Cortex of kidney (tissue), 1 donor: ENCODE measurements at places on chromosomes 3 and 15.

DNA sequence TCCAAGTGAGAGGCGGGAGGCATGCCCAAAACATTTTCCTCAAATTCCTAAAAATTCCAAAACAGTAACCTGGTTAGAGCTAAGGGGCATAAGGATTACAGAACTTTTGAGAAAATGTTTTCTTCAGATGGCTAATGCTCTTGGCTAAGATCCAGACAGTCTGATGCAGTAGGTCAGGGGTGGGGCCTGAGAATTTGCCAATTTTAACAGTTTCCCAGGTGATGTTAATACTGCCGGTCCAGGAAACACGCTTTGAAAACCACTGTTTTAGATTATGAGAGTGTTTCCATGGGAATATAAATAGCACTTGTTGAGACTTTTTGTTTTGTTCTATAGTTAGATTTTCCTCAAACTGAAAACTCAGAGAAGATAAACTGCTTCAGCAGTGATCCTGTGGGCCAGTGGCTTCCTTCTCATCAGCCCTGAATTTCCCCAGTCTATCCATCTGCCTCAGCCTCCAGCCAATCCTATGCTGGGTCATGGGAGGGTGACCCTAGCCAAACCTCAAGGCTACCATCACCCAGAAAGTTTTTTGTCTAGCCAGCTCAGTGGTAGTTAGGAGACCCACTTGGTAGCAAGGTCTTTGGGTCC lies 71.6 kb upstream of the ACP3 start:
- DNase-seq, result no peak

GRCh38 chr15:77421370-77421700 lies 647 bp downstream of the HMG20A start:
- DNase-seq, result no peak

- DNase-seq, result no peak
Observed at GRCh38 chr3:74614107-74614967, at the start of gene CNTN3. TSS of gene CNTN3 (minus strand) at chr3:74614659. CDS start at chr3:74521112, 93,547 bp downstream.

DNA sequence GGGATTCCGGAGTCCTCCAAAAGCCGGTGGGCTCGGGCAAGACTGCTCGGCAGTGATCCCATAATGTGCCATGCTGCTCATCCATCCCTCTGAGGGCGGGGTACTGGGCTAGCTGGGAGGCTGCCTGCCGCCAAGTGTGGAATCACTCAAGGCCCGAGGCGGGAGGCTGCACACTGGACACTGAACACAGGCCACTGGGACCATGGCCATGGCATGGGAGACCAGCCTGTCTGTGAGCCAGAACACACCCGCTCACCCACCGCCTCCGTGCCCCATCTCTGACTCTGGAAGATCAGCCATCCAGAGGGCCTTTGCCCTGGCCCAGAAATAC lies 1.4 kb downstream of the C3orf22 start:
- no peak for DNase-seq

GRCh38 chr15:98876451-98877369 lies 130.9 kb downstream of the PGPEP1L start:
- no peak for DNase-seq

- DNase-seq, result no peak
Observed at GRCh38 chr3:23518441-23518840, 287.3 kb upstream of the UBE2E1 start.

GRCh38 chr3:9130345-9131305 lies 118.8 kb downstream of the SRGAP3 start:
- no peak for DNase-seq

GRCh38 chr3:159884661-159885402 lies 103.8 kb upstream of the IL12A start:
- DNase-seq, result no peak

DNA sequence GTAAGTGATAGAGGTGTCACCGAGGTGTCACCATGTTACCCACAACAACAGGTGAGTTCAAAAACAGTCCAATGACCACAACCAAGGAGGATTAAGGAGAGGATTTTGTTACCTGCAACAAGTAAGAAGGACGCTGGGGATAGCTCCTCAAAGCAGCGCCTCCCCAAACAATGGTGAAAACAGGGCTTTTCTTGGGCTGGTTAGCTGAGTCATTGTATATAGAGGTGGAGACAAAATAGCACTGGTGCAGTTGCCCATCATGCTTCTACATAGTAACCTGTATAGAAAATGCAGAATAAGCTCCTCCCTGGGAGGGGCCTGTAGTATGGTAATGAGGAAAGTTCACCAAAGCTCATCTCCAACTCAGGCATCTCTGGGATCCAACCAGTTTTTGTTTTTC lies 116.9 kb upstream of the EIF1B start:
- no peak for DNase-seq

DNA sequence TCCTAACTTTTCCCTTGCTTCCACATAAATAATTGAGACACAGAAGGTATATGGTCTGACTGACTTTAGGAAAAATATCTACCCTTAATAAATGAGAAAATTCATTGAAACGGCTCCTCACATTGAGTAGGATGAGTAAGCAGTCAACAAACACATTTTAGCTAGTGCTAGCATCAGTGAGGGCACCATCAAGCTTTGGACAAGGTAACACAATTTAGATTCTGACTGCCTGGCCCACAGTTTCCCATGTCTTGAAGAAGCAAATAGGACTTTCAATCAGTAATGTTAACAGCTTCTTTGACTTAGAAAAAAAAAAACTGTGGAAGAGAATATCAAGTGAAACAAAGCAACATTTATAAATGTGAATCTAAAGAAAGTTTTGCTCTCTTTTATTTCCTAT lies 70.1 kb upstream of the MBNL1 start:
- DNase-seq, result no peak

DNA sequence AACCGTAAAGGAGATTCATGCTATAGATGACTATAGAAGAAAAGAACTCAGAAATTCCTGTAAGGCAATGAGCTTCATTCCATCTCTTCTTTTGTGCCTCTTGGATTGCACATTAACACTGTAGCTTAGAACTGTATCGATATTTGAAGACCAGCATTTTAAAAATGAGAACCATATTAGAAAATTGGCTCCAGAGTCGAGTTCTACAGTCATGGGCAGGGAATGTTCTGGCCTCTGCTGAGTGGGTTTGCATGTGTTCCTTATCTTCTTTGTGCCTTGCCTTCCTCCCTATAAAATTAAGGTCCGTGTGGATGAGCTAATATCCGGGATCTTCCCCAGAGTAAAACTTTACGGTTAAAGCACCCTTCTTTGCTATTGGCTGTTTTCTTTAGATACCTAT lies 77.4 kb upstream of the PLCL2 start:
- DNase-seq, result no peak

DNA sequence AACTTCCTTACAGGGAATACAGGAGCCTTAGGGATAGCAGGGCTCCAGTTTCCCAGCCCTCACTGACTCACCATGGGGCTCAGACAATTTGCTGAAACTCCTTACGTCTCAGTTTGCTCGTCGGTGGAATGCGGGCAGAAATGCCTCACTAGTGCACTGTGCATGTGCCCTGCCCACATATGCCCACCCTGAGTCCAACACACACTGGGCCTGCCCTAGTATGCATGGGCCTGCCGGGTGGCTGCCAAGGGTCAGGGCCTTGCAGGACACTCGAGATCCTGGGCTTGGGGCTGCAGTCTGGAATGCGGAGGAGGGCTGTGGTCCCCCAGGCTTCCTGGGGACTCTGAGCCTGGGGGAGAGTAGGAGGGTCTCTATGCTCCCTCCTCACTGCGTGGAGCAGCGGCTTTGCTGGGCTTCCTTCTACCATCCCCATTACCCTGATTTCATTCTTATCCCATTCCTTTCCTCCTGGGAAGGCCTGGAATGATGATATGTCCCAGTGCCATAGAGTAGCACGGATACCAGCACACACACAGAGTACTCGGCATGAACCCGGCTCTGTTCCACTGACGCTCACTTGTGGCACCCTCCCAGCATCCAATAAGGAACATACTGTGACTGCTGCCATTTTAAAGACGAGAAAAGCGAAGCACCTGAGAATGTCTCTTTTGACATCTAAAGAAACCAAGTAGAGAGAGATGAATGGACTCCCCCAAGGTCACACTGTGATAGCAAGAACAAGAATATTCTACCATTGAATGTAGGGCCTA lies 124.2 kb downstream of the ASB7 start:
- no peak for DNase-seq

- no peak for DNase-seq
Observed at GRCh38 chr3:179068779-179069530, 2.7 kb downstream of the ZMAT3 start.

DNA sequence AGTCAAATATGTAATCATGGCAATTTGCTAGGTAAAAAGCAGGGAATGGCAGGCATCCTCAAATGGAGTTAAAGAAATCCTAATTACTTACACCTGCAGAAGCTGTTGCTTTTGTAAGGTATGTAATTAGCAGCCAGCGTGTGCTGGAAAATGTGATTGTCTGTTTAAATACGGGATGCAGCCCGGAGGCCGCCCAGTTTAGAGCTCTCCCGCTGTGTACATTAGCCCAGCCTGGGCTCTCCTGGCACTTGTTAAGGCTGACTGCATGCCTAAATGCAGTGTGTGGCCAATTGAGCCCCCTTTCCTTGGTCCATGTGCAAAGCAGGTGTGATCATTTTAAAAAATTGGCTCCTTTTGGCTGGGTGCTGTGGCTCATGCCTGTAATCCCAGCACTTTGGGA lies 9.0 kb downstream of the DPH3 start:
- DNase-seq, result no peak

- DNase-seq, result no peak
Observed at GRCh38 chr3:141386611-141387111, 18.4 kb downstream of the ZBTB38 start.

- DNase-seq, result no peak
Observed at GRCh38 chr3:155334914-155335723, 41.6 kb upstream of the STRIT1 start.

- no peak for DNase-seq
Observed at GRCh38 chr3:46957092-46957820, 19.3 kb downstream of the CCDC12 start.

DNA sequence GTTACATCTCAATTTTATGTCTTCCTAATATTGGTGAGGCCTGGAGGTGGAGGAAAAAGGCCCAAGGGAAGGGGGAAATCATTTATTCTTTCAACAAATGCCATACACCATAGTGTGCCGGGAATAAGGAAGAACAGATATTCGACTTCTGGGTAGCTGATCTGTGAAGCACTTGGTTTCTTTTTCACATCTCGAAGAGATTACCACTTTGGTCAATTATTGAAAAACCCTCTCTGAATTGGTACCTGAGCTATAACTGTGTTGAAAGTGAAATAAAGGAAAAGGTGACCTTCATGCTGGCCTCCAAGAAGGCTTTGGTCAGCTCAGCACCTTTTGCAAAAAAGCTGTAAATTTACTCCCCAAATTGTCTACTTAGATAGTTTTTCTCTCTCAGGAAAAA lies 14.2 kb upstream of the MB21D2 start:
- DNase-seq, result no peak

GRCh38 chr3:119891944-119892721 lies 110.2 kb downstream of the NR1I2 start:
- DNase-seq, result no peak

DNA sequence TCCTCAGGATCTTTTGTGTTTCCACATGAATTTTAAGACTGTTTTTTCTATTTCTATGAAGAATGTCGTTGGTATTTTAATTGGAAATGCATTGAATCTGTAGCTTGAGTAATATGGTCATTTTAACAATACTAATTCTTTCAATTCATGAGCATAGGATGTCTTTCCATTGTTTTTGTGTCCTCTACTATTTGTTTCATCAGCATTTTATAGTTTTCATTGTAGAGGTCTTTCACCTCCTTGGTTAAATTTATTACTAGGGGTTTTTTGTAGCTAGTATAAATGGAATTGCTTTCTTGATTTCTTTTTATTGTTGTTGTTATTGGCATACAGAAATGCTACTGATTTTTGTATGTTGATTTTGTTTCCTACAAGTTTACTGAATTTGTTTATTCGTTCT lies 17.3 kb upstream of the ATP2C1 start:
- DNase-seq, result no peak

DNA sequence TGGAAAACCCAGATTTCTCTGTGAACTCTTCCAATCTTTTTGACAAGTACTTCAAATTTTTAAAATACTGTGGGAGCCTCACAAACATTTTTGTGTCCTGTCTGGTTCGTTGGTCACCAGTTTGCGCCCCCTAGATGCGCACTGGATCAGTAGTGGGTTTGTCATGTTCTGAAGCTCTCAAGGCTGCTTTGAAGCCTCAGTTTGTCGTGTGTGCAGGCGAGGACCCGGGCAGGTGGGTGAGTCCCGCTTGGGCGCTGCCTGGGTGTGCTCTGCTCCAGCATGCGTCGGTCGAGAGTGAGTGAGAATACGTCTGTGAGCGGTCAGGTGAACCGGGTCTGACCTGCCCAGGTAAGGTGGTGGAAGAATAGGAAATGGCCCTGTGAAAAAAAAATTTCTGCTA lies 17.3 kb upstream of the AEN start:
- no peak for DNase-seq

DNA sequence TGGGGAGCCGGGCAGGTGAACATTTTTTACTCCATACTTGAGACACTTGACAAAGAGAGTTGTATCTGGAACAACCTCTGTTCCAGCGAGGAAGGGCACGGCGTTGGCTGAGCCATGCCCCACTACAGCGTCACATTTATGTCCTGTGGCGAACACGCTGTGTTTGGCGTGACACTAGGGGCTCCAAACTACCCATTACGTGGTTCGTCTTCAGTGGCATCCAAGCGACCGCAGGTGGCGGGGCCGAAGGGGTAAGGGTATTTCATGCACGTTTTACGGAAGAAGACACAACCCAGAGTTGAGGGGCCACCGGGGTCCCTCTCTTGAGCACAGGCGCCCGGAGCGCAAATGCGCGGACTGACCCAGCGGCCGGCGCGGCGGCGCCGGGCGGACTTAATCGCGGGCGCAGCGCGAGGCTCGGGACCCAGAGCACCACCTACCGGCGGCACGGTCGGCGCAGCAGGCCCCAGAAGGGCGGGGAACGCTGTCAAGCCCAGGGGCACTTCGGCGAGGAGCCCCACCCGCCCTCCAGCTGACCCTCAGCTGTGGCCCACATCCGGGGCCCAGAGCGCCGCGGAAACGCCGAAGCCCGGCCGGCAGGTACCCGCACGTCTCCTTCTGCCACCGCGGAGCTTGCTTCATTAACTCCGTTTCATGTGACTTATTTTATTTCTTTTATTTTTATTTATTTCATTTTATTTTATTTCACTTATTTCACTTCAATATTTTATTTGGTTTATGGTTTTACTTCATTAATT lies 36.4 kb upstream of the TRIM71 start:
- DNase-seq, result no peak

DNA sequence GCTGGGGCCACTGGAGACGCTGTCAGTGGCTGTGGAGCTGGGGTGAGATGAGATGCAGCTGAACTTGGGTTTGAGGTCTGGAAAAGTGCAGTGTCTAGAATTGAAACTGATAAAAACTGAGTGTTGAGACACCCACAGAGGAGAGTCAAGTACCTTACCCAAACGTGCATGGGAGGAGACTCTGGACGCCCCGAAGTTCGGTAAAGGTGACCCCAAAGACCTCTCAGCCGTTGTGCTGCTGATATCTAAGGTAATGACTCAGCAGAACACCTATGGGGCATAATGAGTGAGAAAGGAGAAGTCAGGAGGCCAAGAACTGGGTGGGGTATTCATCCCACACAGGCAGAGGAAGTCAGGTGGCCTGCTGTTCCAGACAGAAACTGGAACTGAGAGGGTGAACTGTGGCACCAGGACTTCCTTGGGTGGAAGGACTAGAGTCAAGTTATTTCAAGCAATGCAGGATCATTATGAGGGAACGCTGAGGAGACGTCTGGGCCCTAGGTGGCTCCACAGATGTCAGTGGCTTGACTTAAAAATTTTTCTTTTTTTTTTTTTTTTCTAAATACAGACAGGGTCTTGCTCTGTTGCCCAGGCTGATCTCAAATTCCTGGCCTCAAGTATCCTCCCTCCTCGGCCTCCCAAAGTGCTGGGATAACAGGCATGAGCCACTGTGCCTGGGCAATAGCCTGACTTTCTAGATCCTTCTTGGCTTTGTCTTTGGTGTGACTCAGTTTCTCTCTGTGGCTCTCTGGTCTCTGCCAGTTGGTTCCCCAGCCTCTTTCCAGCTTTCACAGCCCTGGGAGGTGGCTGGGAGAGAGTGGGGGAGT lies 67.6 kb upstream of the GCNT3 start:
- no peak for DNase-seq
